Cardiac fibroblast (primary cell): ENCODE measurements at places on chromosomes 13 and 19.

DNA sequence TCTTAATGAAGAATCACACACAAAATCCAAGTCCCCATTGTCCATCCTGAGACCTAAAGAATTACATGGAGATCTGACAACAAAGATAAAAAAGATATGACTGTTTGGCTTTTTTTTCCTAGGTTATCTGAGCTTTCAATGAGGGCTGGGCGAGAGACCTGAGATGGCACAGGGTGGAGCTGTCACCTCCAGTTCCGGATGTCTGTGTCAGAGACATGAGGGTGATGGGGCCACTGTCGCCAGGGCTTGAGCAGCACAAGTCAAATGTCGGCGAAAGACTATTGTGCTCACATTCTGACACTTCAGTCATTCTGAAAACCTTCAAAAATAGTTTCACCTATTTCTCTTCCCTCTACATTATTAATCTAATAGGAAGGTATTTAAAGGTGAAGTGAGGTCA, 65.7 kb downstream of the SLC7A1 start:
- no peak for DNase-seq

GRCh38 chr19:38547421-38547820, 70.3 kb downstream of the MAP4K1 start:
- no peak for DNase-seq

GRCh38 chr13:22073718-22074117, 402.8 kb downstream of the FGF9 start:
- DNase-seq: no peak

GRCh38 chr13:27483421-27483820, 33.1 kb upstream of the MTIF3 start:
- no peak for DNase-seq

- DNase-seq: no peak
These were observed 8.1 kb downstream of the MRPS31 start for GRCh38 chr13:40762849-40763248.

- no peak for DNase-seq
These were observed 9.0 kb downstream of the NANOS3 start for GRCh38 chr19:13885826-13886365.

- DNase-seq: no peak
These were observed 83.8 kb upstream of the WASF3 start for GRCh38 chr13:26473571-26474230.

- no peak for DNase-seq
These were observed 687.8 kb downstream of the EFNB2 start for GRCh38 chr13:105847527-105848291.

DNA sequence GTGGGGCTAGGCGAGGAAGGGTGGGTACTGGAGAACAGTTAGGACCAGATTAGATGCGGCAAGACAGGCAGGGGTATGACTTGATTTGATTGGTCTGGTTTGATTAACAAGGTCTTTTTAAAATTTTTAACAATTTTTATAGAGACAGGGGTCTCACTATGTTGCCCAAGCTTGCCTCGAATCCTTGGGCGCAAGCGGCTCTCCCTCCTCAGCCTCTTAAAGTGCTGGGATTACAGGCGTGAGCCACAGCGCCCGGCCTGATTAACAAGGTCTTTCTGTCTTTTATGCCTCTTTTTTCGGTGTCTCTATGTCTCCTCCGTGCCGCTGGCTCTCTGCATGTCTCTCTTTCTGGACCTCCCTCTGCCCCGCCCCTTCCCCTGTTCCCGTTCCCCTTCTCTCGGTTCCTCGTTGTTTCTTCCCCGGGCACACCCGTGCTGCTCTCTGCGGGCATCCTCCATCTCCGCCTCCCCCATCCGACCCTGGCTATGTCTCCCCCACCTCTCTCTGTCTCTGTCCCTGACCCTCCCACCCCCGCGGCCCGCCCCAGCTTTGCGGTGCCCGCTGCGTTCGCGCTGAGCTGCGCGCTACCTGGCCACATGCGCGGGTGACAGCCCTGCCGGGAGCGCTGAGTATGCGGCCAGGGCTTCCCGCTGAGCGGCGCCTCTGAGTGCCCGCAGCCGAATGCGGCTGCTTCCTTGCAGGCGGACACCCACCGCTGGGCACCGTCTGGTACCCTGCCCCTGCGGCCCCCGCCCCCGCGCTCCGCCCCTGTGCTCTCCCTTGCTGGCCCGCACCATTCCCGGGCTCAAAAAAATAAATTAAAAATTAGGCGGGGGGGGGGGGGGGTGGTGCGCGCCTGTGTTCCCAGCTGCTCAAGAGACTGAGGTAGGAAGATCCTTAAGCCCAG, 8.1 kb upstream of the SDHAF1 start:
- DNase-seq: no peak

DNA sequence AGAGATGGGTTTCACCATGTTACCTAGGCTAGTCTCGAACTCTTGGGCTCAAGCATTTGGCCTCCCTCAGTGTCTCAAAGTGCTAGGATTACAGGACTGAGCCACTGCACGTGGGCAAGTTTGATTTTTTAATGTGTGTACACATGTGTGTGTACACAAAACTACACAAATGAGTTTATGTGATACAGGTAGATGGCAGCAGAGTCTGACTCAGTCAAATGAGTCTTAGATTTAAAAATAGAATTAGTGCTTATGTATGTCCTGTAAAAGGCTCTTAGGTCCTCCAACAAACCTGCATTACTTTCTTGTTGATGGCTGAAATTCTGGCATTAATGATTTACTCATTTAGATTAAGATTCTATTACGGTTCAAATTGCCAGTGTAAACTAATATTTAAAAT, 293.7 kb downstream of the PCDH17 start:
- DNase-seq: no peak

DNA sequence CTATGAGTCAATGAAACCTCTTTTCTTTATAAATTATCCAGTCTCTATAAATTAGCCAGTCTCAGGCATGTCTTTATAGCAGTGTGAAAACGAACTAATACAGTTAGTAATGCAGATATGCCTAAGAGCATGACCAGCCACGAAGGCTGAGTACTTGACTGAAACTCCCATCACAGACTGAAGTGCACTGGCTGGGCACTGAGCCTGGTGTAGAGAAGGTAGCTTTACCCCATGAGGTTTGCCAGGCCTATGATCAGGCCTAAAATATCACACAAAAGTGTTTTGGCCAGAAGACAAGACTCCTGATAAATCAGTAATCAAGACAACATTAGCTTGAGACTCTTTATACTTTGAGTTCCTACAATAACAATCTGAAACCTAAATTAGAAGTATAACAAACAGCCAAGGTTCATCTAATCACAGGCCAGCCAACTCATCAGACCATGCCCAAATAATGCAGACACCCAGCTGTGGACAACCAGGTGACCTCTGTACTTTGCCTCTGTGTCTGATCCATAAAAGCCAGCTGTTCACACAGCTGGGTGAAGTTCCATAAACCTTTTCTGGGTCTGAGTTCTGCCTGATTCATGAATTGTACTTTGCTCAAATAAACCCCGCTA, 771.8 kb upstream of the SLITRK1 start:
- no peak for DNase-seq

- no peak for DNase-seq
These were observed 480.5 kb upstream of the SPRY2 start for GRCh38 chr13:80821466-80821865.

DNA sequence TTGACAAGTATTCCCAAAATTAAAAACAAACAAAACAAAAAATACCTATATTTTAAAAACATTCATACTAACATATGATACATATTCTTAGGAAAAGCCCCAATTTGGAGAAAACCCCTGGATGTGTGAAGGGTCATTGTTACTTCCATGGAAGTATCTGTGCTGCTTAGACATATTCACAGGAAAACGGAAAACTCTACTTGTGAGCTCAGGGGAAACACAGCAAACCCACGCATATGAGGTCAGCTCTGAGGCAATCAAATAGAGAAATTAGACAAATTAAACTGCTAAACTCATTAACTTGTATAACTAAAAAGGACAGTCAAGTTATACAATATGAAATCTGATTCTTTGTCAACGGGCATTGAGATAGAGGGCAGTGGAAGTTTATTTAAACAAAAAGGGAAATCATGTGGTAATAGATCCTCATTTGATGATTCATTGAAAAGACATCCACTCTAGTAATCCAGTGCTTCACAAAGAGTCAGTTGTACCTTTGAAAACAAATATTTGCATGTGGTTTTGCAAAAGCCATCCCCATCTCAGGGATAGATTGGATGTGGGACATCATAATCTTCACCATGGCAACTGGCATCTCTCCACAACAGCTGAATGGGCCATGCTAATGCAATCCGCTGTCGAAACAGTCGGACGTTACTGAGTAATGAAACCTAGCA, 423.4 kb downstream of the ITGBL1 start:
- peak; percentile 58 for DNase-seq
